ENCODE measurements at places on chromosomes 3 and 15.

GRCh38 chr3:178100908-178101307 lies 435.3 kb upstream of the KCNMB2 start:
- DNase-seq: no peak

GRCh38 chr3:178787960-178788359 lies 251.7 kb downstream of the KCNMB2 start:
- DNase-seq: no peak

- DNase-seq: no peak
These were observed 1.8 kb downstream of the BCHE start for GRCh38 chr3:165835431-165835830.

DNA sequence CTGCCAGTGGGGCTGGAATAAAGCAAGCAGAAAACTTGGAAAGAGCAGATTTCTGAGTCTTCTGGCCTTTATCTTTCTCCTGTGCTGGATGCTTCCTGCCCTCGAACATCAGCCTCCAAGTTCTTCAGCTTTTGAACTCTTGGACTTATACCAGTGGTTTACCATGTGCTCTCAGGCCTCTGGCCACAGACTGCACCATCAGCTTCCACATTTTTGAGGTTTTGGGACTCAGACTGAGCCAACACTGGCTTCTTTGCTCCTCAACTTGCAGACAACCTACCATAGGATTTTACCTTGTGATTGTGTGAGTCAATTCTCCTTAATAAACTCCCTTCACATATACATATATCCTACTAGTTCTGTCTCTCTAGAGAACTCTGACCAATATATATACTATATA lies 706.6 kb downstream of the NR2F2 start:
- DNase-seq: no peak

Measured in adrenal gland (tissue), 19 donors.